ENCODE measurements at places on chromosomes 1 and 21. TPM values are rescaled to one million over a fixed set of nuclear protein-coding genes. Genes with fewer than 3 reads are reported as not detected.

Gene CFAP107
- not detected for total RNA-seq

Gene TNNI3K
- total RNA-seq: 1.3 TPM

Gene AMY1C
- not detected for total RNA-seq

Gene C1orf87
- total RNA-seq: not detected

Gene CELA3A
- not detected for total RNA-seq

Gene LCE1C
- total RNA-seq: not detected

Gene TSPAN2
- total RNA-seq: under 0.01 TPM

Gene REN
- 4.3 TPM for total RNA-seq

Gene RHEX
- total RNA-seq: not detected

Gene RAB25
- not detected for total RNA-seq

Gene PAX7
- not detected for total RNA-seq

Gene RPE65
- not detected for total RNA-seq
